Activated T-helper 17 cell treated with anti-CD3 and anti-CD28 coated beads, Interleukin-2, amount 50 U/mL, for 72 hours (primary cell): ENCODE measurements at places on chromosomes 5 and 9. TPM values are rescaled to one million over a fixed set of nuclear protein-coding genes. Genes with fewer than 3 reads are reported as not detected.
A peak's percentile ranks its signal among the peaks of the same experiment; 100 is the strongest.

DNA sequence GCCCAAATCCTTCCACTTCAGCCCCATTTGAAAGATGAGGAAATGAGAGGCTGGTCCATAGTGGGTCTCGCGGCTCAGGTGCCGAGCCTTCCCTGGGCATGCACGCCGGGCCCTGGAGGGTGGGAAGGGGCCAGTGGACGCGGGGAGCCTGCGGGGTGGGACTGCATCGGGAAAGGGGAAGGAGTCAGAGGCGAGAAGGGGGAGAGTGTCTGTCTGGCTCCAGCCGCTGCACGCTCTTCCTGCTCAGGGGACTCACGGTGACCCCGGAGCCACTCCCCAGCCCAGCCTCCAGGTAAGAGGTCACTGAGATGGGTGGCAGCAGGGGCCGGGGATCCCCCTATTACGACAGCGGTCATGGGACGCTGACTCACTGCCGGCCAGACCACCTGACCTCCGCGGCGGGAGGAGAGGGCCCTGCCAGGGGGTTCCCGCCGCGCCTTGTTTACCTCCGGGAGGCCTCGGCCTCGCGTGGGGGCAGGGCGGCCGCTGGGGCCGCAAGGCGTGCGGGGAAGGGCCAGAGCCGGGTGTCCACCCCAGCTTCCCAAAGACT lies 1.9 kb upstream of the SQSTM1 start:
- peak; percentile 86 for ATAC-seq

Gene SVEP1
- 0.11 TPM for total RNA-seq

Gene HTR4
- not detected for total RNA-seq

Gene CNTLN
- total RNA-seq = 1.2 TPM

Gene LHX3
- 0.16 TPM for total RNA-seq

GRCh38 chr9:91572811-91573210 lies 149.2 kb upstream of the NFIL3 start:
- ATAC-seq = no peak

Gene UIMC1
- total RNA-seq = 43.0 TPM

GRCh38 chr5:73155271-73156222 lies 17.4 kb upstream of the TMEM174 start:
- ATAC-seq = no peak

GRCh38 chr5:98779264-98779877 lies 5.9 kb downstream of the RGMB start:
- ATAC-seq = no peak

Gene WDR38
- total RNA-seq = not detected

GRCh38 chr9:126450668-126451205 lies 124.1 kb downstream of the MVB12B start:
- ATAC-seq = no peak

GRCh38 chr5:36657563-36657995 lies 51.2 kb downstream of the SLC1A3 start:
- no peak for ATAC-seq

DNA sequence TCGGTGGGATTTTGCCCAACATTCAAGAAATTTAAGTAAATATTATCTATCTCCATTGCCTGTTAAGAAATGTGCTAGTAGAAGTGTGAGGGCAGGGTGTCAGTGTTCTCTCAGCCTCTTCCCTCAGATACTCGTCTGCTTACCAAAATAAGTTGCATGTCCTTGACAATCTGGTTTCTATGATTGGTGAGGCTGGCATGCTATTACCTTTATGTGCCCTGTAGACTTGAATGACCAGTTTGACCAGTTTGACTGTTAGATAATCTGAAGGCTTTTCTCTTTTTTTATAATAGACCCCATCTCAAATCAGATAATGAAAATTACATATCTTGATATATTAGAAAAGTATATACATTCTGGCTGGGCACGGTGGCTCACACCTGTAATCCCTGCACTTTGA lies 348 bp downstream of the CATSPER3 start:
- ATAC-seq = no peak

- no peak for ATAC-seq
These were observed 100.8 kb downstream of the HOMER1 start for GRCh38 chr5:79413112-79413511.

Gene SLC12A7
- total RNA-seq = 28.2 TPM

DNA sequence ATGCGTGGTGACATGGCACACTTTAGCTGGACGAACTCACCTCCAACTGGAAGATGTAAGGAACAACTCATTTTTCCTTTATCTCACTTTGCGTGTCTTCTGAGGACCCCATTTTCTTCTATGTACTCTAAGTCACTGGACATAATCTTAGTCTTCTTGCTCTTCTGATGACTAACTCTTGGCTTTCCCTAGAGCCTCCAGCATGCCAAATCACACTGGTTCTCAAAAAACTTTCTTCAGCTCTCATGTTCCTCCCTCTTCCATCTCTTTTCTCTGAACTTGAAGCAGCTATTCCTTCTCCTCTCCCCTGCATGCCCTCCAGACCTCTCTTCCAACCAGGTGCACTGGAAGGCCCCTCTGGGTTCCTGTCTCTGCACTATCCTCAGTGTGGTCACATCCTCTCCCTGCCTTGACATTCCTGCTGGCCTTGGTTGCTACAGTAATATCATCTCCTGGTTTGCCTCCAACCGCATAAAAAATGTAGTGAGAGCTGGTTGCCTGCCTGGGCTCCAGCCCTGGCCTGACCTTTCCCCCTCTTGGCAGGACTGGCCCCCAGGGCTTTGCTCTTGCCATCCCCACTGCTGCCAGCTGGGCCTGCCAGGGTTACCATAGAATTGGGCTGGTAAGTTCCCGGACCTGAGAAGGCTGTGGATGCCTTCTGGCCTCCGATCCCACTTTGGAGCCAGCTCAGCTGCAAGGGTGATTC lies 44.8 kb upstream of the BNC2 start:
- ATAC-seq = no peak

GRCh38 chr5:33257807-33258429 lies 182.8 kb upstream of the TARS1 start:
- ATAC-seq = no peak

Gene MARVELD2
- 0.37 TPM for total RNA-seq

- ATAC-seq = no peak
These were observed 34.4 kb downstream of the P4HA2 start for GRCh38 chr5:132193165-132193694.

GRCh38 chr9:108512426-108513173 lies 343.2 kb downstream of the ACTL7B start:
- no peak for ATAC-seq

Gene TAF11L3
- not detected for total RNA-seq

GRCh38 chr5:31707329-31707728 lies 68.4 kb downstream of the PDZD2 start:
- ATAC-seq = no peak

- no peak for ATAC-seq
These were observed 10.3 kb downstream of the CNOT8 start for GRCh38 chr5:154868702-154869101.

- no peak for ATAC-seq
These were observed 58.5 kb upstream of the TSLP start for GRCh38 chr5:111013011-111013410.

DNA sequence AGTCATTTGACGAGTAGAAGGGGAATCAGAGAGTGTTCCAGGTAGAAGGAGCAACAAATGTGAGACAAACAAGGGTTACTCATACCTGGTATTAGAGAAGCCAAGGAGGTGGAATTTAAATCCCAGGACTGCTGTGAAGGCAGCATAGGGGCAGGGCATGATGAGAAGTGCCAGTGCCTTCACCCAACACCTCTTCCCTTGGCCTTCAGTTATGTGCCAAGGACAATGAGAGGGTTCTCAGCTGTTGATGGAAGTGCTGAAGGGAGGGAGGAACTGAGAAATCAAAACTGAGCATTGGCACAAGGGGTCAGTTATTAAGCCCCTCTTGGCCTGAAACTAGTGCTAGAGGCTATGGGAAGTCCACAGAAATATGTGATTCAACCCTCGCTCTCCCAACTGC lies 50.3 kb downstream of the GARNL3 start:
- ATAC-seq = no peak

DNA sequence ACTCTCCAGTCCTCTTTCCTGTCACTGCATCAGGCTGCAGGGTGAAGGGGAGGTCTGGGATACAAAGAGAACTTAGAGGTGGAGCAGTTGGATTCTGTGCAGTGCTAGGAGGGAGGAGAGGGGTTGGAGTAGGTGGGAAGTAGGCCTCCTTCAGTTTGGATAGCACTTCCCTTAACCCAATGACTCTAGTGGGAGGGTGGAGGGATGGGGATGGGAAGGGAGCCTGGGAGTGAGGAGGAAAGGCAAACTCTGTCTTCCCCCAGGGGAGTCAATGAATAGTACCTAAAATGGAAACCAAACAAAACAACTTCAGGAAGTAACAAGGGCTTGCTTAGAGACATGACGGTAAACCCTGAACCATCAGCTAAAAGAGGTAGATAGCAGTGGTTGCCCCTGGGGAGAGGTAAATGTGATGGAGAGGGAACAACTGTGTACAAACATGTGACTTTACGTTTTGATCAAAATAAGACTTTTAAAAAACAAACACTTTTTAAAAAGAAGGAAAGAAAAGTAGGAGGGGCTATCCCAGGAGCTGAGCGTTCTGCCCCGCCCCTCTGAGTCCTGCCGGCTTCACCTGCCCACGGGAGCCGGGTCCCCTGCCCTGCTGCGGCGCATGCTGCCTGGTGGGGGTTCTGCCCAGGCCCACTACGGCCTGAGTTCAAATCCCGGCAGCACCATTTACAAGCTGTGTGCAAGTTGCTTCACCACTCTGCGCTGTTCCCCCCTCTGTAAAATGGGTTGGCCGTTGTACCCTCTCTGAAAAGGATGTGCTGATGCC lies 30.9 kb downstream of the GSN start:
- ATAC-seq = no peak

DNA sequence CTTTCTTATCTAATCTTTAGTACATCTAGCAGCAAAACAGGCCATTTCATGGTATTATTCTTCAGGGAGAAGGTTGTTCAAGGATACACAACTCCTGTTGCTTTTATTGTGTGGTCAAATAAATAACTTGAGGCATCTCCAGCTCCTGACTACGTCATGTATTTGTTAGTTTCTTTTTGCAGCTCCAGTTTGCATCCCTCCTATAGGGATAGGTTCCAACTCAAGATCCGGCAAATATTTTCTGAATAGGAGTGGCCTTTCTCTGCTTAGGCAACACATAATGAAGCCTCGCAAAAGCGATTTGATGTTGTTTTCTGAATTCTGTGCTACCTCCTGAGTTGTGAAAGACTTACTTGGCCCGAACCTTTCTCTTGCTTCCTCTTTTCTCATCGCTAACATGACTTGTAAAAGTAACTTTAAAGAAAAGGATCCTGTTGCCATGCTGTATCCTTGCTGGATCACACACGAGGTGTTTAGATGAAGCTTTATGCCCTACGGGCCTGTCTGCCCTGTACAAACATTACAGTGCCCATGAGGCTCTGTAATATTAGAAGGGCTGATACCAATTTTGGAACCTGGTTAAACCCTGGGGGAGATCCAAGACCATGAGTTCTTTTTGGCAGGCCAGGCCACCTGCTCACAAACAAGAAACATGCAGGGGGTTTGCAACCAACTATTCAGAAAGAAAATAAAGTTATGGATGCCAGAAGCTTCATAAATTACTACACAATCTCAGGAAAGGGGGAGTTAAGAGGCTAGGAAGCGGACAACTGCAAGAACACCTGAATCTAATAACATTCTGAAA lies 149.8 kb upstream of the FGF10 start:
- ATAC-seq = no peak

- ATAC-seq = no peak
These were observed 457.7 kb downstream of the EFNA5 start for GRCh38 chr5:107213025-107213424.

- ATAC-seq = peak; percentile 73
These were observed 1.0 kb upstream of the MCC start for GRCh38 chr5:113489299-113489698.
